ENCODE measurements at places on chromosomes 11 and 22.

DNA sequence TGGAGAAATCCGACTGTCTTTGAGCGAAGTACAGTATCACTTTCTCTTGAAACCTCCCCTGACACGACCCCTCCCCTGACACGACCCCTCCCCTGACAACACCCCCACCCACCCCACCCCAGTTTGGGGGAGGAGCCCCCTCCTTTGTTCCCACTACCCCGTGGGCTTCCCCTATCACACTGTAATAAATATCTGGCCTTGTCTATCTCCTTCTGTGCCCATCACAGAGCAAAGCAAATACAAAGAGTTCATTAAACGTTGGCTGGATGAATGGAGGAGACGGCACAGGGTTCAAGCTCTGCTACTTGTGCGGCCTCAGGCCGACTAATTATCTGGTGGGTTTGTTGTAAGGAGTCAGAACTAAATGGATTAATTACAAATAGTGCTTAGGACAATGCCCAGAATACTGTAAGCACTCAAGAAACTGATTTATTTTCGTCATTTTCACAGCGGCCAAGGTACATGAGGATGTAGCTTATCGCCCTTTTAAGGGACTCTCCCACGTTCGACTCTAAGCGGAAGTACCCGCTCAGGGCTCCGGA, 628 bp upstream of the GGA1 start:
- DNase-seq: no peak

GRCh38 chr22:17811119-17811518, 36.9 kb upstream of the BID start:
- DNase-seq: no peak

DNA sequence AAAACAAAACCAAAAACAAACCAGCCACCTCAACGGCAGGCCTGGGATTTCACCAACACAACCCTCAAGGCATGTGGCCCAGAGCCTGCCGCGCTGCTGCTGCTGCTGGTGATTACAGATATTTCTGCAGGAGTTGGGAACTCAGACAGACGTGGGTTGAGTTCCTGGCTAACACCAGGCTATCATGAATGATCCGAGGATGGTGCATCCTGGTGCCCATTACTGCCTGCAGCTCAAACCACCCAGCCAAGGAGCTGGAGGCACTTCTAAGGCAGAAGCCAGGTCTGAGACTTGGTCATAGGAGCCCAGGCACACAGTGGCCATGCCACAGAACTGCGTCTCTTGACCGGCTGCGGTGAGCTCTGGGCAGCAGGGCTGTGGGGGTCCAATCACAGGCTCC, 151.8 kb downstream of the MPPED1 start:
- DNase-seq: no peak

DNA sequence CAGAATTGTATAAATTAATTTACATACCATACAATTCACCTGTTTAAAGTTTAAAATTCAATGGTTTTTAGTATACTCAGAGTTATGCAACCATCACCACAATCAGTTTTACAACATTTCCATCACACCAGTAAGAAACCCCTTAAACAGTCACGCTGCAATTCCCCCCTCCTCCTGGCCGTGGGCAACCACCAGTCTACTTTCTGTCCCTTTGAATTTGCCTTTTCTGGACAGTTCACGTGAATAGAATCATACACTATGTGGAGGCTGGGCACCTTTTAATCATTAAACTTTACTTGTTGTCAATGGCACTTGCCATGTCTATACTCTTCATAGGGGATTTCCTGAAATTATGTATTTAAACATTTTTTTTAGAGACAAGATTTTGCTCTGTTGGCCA, 20.1 kb upstream of the SWAP70 start:
- no peak for DNase-seq

DNA sequence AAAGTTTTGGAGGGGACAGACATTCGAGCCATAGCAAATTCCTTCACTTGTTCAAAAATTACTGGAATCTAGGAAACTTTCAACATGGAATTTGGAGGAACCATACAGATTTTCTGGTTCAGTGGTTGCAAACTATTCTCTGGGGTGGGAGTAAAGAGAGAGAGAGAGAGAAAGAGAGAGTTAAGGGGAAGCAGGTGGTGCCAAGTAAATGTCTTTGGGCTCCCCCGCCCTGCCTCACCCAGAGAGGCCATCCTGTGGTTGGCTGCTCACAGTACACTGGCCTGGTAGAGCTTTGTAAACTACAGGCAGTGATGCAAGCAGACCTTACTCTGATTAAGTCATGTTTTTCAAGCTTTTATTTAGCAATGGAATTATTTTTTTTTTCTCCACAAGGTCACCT, 82.6 kb downstream of the ADAMTS15 start:
- no peak for DNase-seq

- no peak for DNase-seq
Measured at GRCh38 chr11:110249066-110249465, 47.3 kb downstream of the RDX start.

DNA sequence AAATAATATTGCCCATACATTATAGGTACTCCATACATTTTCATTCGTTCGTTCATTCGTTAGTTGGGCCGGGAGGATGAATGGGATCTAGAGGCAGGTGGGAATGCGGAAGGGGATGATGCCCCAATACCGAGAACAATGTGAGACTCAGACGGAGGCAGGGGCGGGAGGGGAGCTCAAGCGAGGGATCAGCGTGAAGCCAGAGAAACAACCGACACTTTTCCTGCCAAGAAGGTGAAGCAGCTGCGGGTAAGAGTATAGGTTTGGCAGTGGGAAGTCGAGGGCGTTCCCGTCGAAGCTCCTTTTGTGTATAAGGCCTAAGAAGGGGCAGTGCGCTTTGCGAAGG, 1.1 kb upstream of the ARHGEF17 start:
- DNase-seq: no peak

Data from gastrocnemius medialis (tissue), 4 donors.